ENCODE measurements at places on chromosomes 7 and 10. TPM values are rescaled to one million over a fixed set of nuclear protein-coding genes. Genes with fewer than 3 reads are reported as not detected.

The HOXA4 gene
- not detected for total RNA-seq

The ASZ1 gene
- total RNA-seq = not detected

The CCL24 gene
- not detected for total RNA-seq

The TSPAN15 gene
- total RNA-seq = 0.60 TPM

The PNLIPRP2 gene
- total RNA-seq = not detected

The IL15RA gene
- total RNA-seq = 30.0 TPM

The CCDC7 gene
- total RNA-seq = 5.8 TPM

The HMX2 gene
- total RNA-seq = not detected

The AVPI1 gene
- total RNA-seq = 3.2 TPM

The MXI1 gene
- total RNA-seq = 26.7 TPM

The DENND2A gene
- not detected for total RNA-seq

The PRKAG2 gene
- 18.7 TPM for total RNA-seq

The CBX3 gene
- 370 TPM for total RNA-seq

The TACC2 gene
- not detected for total RNA-seq

The CXCL12 gene
- total RNA-seq = not detected

The ITPRID1 gene
- total RNA-seq = not detected

The VWDE gene
- 0.98 TPM for total RNA-seq

The VAX1 gene
- not detected for total RNA-seq

The TMEM213 gene
- not detected for total RNA-seq

The WNT16 gene
- total RNA-seq = not detected

The INTS1 gene
- total RNA-seq = 94.1 TPM

The CPED1 gene
- total RNA-seq = not detected

The SPDYE2 gene
- total RNA-seq = not detected

The NUDT13 gene
- total RNA-seq = 1.2 TPM

The GPR37 gene
- total RNA-seq = not detected

The GPC2 gene
- 3.6 TPM for total RNA-seq

The SCART1 gene
- 0.45 TPM for total RNA-seq

The SYPL1 gene
- total RNA-seq = 42.8 TPM

The CTAGE6 gene
- total RNA-seq = not detected

The KAZALD1 gene
- 0.25 TPM for total RNA-seq

The ARHGAP12 gene
- total RNA-seq = 3.4 TPM

The OGDHL gene
- total RNA-seq = 0.46 TPM

The SLC26A3 gene
- total RNA-seq = not detected

The EPHB6 gene
- 9.0 TPM for total RNA-seq
